ENCODE measurements at places on chromosomes 3 and 15. TPM values are rescaled to one million over a fixed set of nuclear protein-coding genes. Genes with fewer than 3 reads are reported as not detected.

GRCh38 chr3:174786825-174787224, 72.3 kb upstream of the NAALADL2 start:
- H3K36me3 ChIP-seq, result no peaks in the 10 kb centered on the region
- H3K4me1 ChIP-seq, result no peaks in the 10 kb centered on the region
- no peaks in the 10 kb centered on the region for H3K27me3 ChIP-seq
- no peak overlapping the region for H3K27ac ChIP-seq

DNA sequence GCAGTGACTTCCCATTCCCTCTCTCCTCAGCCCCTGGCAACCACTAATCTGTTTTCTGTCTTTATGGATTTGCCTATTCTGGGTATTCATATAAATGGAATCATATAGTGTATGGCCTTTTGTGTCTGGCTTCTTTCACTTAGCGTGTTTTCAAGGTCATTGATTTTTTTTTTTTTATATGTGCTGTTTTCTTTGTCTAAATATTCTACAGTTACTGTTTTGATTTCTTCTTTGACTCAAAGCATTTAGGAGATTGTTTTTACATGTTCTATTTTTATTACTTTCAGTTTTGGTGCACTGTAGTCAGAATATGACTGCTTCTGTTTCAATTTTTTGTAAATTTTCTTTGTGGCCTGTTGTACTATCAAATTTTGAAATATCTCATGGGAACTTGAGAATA, 71.9 kb upstream of the RNU6-1 start:
- no peaks in the 10 kb centered on the region for H3K36me3 ChIP-seq
- H3K27ac ChIP-seq, result no peak overlapping the region
- H3K4me1 ChIP-seq, result peaks cover 25% of the 10 kb centered on the region
- DNase-seq, result no peak
- H3K4me3 ChIP-seq, result no peak overlapping the region

GRCh38 chr3:194667363-194667762, 4.6 kb downstream of the LSG1 start:
- no peak overlapping the region for H3K4me3 ChIP-seq
- H3K36me3 ChIP-seq, result peaks cover 10% of the 10 kb centered on the region
- no peak for DNase-seq
- H3K27ac ChIP-seq, result no peak overlapping the region

The LRRN1 gene
- 0.33 TPM for total RNA-seq

DNA sequence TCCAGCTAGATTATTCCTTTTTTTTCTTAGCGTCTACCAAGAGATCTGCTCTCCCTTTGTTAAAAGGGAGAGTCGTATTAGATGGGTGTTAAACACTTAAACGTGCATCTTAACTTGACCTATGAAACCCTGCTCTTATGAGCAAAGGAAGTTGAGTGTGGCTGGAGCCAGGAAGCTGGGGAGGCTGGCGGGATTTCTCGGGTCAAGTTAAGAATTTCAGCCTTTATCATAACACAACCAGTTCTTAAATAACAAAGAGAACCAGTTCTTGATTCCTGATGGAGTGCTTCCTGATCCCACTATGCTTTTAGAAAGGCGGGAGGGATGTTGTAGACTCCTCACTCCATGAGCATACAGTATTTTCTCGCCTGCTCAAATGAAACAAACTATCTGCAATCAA, 215.1 kb downstream of the ITPR1 start:
- no peaks in the 10 kb centered on the region for H3K36me3 ChIP-seq
- peaks cover 13% of the 10 kb centered on the region for H3K4me1 ChIP-seq

DNA sequence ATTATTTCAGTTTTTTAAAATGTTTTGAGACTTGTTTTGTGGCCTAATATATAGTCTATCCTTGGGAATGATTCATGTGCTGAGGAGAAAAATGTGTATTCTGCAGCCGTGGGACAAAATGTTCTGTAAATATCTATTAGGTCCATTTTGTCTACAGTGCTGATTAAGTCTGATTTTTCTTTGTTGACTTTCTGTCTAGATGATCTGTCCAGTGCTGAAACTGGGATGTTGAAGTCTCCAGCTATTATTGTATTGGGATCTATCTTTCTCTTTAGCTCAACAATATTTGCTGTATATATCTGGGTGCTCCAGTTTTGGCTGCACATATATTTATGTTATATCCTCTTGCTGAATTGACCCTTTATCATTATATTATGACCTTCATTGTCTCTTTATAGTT, 85.2 kb downstream of the UBE2E2 start:
- H3K27me3 ChIP-seq, result no peaks in the 10 kb centered on the region
- H3K4me3 ChIP-seq, result no peak overlapping the region

The ACKR2 gene
- 19.3 TPM for total RNA-seq

- H3K36me3 ChIP-seq, result no peaks in the 10 kb centered on the region
- DNase-seq, result no peak
- no peaks in the 10 kb centered on the region for H3K27me3 ChIP-seq
- H3K4me3 ChIP-seq, result no peak overlapping the region
- no peak overlapping the region for H3K27ac ChIP-seq
Measured at GRCh38 chr3:188627652-188628051, 473.7 kb downstream of the LPP start.

The ZNF662 gene
- total RNA-seq, result 3.9 TPM

The CCDC54 gene
- total RNA-seq, result not detected

GRCh38 chr3:38173834-38174418, 8.6 kb downstream of the OXSR1 start:
- H3K27me3 ChIP-seq, result no peaks in the 10 kb centered on the region
- no peak for DNase-seq
- no peaks in the 10 kb centered on the region for H3K36me3 ChIP-seq
- H3K4me3 ChIP-seq, result no peak overlapping the region
- no peak overlapping the region for H3K27ac ChIP-seq
- no peaks in the 10 kb centered on the region for H3K4me1 ChIP-seq
